Neural crest cell (in vitro differentiated cells): ENCODE measurements at places on chromosomes 16 and 17. TPM values are rescaled to one million over a fixed set of nuclear protein-coding genes. Genes with fewer than 3 reads are reported as not detected.

C1QTNF8 gene
- total RNA-seq: 0.19 and 0.30 TPM in 2 replicates

VAT1 gene
- 112 and 115 TPM in 2 replicates for total RNA-seq

THUMPD1 gene
- 41.5 and 43.0 TPM in 2 replicates for total RNA-seq

FLYWCH2 gene
- total RNA-seq: 32.3 and 32.4 TPM in 2 replicates

IRX3 gene
- 28.9 and 33.0 TPM in 2 replicates for total RNA-seq

ATP2A1 gene
- total RNA-seq: 3.1 and 3.3 TPM in 2 replicates

DPEP3 gene
- not detected in 2 replicates for total RNA-seq

- DNase-seq: no peak
Measured at GRCh38 chr17:40490289-40490853, 11.1 kb downstream of the TNS4 start.

GRCh38 chr16:56013962-56014552 is 138.9 kb upstream of the CES5A start:
- DNase-seq: peak; percentile 68

DNA sequence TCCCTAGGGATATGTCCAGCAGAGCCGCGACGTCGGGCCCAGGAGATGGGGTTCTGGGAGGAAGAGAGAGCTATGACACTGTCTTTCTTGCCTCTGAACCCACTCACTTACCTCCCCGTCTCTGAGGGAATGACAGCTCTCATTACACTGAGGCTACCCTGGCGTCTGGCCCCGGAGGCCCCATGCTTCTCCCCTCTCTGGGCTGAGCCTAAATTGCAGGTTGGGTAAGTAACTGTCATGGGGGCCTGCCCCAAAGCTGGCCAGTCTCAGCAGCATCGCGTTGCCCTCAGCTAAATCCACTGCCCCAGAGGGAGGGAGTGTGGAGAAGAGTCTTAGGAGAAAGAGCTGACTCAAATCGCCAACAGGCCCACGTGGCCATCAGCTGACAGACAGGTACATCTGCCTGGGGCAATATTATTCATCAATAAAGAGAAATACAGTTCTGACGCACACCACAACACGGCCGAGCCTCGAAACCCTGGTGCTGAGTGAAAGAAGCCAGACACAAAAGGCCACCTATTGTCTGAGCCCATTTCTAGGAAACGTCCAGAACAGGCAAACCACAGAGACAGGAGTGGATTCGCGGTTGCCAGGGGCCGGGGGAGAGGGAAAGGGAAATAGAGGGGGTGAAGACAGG is 156.4 kb downstream of the C16orf95 start:
- no peak for DNase-seq

GRCh38 chr17:70343114-70343513 is 173.8 kb downstream of the KCNJ2 start:
- no peak for DNase-seq

GRCh38 chr16:5918567-5919130 is 821.1 kb upstream of the EEF2KMT start:
- DNase-seq: no peak

- no peak for DNase-seq
Measured at GRCh38 chr17:47257651-47258339, 4.2 kb downstream of the ITGB3 start.

GRCh38 chr17:65181237-65182061 is 44.3 kb downstream of the RGS9 start:
- DNase-seq: no peak

DNA sequence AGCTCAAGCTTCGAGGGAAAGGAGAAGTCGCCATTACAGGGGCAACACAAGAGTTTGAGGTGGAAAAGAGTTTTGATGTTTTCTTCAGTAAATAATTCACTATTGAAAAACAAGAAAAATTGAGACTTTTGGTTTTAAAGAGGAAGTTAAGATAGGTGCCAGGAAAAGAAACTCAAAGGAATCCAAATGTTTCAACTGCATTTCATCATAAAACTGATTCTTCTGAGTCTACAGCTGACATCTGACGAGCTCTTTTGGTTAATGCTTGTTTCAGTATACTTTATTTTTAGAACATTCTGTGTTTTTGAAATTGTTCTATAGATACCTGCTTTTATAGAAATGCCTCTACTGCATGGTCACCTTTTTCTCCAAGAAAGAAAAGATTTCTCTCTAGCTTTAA is 54.0 kb downstream of the ERN1 start:
- no peak for DNase-seq

DNA sequence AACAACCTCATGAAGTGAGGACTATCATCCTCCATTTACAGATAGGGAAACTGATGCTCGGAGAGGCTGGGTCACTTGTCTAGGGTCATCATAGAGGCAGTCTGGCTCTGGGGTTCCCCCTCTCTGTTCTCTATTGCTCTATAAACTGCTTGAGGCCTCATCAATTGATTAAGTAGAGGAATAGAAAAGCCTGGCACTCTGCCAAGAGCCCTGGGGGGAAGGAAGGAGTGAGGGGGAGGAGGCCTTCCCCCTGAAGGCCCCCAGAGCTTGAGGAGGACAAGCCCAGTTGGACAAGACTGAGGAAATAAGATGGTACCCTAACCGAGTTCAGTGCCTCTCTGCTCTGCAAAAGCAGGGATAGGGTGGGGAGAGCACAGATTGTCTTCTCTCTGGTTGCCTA is 21.0 kb downstream of the SDK2 start:
- no peak for DNase-seq

DNA sequence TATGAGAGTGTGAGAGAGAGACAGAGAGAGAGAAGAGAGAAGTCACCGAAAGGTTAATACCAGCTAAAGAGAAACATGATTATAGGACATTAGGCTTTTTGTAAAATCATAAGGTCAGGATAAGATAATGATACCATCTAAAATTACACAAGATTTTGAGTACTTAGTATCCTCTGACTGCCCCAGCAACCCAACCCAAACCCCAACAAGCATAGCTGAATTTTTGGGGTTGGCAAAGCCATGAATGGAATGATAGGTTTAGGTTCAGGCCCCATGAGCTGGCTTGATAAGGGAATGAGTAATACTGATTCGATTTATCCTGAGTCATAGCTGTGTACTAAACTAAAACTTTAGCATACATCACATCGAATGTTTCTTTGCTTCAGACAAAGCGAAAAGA is 259.5 kb downstream of the IRX3 start:
- DNase-seq: no peak

DNA sequence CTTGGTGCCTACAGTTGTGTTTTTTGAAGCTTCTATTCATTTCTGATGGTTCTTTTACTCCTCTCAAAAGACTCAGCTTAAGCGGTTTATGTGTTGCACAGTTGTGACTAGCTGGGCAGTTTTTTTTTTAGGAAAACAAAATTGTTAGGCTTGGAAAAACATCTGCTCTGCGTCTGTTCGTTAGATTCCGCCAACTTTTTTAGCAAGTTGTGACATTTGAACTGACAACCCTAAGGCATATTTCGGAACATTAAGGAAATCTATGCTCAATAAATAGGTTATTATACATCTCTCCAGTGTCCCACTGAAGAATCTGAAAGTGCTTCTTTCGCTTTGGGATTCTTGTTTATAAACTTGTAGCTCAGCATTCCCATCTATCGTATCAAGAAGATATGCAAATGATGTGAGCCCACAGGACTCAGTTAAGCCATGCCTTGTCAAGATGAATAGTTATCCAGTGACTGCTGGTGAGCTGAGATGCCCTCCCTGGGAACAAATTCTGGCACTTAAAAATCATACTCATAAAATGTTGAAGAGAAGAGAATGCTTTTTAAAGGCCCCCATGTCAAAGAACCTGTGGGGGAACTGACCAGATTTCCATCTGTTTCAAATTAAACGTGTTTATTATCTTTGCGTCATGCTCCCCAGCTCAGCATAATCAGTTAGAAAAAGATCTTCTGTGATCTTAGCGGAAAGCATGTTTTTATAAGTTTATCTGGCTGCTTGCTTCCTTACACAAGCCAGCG is 109.0 kb upstream of the FAM20A start:
- no peak for DNase-seq

GRCh38 chr17:73357318-73357717 is 45.5 kb upstream of the CDC42EP4 start:
- no peak for DNase-seq

- no peak for DNase-seq
Measured at GRCh38 chr17:6456321-6456720, 12.1 kb downstream of the PIMREG start.

DNA sequence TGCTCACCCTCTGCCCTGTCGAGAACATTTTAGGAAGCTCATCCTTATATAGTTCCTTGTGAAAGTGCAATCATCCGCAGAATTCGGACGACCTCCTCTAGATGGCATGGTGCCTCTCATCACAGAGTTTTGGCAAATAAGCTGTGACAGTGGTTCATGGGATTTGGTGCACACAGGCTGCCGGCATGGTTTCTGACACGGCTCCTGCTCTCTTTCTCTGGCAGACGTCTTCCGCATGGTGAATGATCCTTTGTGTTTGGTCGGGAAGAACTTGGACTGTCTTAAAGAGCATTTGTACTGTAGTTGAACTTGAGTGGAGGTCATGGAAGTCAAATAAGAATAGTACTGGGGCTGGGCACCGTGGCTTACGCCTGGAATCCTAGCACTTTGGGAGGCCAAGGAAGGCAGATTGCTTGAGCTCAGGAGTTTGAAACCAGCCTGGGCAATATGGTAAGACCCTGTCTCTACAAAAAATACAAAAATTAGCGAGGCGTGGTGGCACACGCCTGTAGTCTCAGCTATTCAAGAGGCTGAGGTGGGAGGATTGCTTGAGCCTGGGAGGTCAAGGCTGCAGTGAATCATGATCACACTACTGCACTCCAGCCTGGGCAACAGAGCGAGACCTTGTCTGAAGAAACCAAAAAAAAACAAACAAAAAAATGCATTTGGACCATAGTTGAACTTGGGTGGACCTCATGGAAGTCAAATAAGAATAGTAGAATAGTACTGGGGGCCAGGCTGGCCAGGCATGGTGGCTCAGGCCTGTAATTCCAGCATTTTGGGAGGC is 34.7 kb upstream of the NAT9 start:
- DNase-seq: no peak

GRCh38 chr16:65284626-65285025 is 162.8 kb upstream of the CDH11 start:
- DNase-seq: no peak

GRCh38 chr17:65100316-65101140 is 36.6 kb upstream of the RGS9 start:
- DNase-seq: peak; percentile 76

DNA sequence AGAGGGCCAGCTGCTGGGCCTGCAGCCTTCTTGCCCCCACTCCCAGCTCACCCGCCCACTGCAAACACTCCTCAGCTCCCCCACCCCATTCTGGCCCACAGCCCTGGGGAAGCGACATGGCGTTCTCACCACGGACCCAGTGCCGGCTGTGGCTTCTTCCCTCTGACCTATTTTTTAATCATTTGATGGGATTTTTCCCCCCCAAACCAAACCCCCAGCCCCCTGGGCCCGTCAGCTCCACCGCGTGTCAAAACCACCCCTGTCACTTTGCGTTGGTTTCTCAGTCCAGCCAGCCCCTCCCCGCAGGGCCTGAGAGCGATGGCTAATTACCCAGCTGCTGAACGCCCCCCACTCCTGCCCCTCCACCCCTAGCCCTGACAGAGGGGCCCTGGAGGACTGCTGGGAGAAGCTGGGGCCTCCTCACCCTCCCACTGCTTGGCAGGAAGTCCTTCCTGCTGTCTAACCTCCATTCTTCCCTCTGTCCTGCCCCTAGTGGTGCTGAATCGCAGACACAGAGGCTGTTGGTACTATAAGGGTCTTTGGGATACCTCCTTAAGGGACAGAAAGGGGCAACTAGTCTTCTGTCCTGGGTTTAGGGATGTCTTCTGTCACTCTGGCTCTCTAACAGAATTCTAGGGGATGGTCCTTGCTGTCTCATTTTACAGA is 7.5 kb upstream of the TBX21 start:
- no peak for DNase-seq

GRCh38 chr17:19278729-19279128 is 41.6 kb downstream of the EPN2 start:
- DNase-seq: no peak

- no peak for DNase-seq
Measured at GRCh38 chr16:80103463-80103862, 437.3 kb upstream of the DYNLRB2 start.

GRCh38 chr16:71262391-71262790 is 26.8 kb downstream of the CMTR2 start:
- DNase-seq: no peak

- no peak for DNase-seq
Measured at GRCh38 chr17:55694286-55694910, 28.3 kb downstream of the TMEM100 start.

GRCh38 chr17:74125156-74125555 is 78.3 kb upstream of the RPL38 start:
- no peak for DNase-seq

- no peak for DNase-seq
Measured at GRCh38 chr16:85441890-85442670, 171.0 kb upstream of the GSE1 start.

DNA sequence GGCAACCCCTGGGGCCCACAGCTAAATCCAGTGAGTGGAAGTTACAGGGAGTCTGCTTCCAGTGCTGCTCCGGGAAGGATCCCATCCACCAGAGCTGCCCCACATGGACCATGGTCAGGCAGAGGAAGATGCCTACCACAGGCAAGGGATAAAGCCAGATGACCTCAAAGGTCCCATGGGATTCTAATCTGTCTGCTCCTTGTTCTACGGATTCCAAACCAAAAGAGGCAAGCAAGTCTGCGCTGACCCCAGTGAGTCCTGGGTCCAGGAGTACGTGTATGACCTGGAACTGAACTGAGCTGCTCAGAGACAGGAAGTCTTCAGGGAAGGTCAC is 1.4 kb downstream of the CCL4L2 start:
- DNase-seq: no peak

DNA sequence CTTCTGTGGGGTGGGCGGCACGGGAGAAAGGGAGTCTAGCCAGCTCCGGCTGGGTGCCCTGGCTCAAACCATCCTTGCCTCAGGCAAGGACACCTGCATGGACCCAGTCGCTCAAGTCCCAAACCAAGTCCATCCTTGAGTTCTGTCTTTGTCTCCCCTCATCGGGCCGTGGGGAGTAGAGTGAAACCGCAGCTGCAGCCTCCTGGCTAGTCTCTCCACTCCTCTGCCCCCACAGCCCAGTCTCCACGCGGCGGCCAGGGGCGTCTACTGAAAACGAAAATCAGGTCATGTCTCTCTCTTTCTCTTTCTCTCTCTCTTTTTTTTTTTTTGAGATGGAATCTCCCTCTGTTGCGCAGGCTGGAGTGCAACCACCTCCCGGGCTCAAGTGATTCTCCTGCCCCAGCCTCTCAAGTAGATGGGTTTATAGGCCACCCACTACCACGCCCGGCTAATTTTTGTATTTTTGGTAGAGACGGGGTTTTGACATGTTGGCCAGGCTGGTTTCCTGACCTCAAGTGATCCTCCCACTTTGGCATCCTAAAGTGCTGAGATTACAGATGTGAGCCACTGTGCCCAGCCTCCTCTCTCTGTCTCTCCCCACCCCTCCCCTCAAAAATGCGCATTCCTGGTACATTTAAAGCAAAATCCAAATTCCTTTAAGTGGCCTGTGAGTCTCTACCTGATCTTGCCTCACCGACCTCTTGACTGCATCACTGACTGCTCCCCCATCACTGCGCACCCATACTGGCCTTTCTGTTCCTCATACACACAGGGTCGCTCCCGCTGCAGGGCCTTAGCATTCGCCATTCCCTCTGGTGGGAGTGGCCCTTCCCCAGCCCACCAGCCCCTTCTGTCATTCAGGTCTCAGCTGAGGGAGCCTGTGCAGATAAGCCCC is 17.7 kb upstream of the RMI2 start:
- no peak for DNase-seq
